ENCODE measurements at places on chromosomes 5 and 9.
A peak's percentile ranks its signal among the peaks of the same experiment; 100 is the strongest.

GRCh38 chr5:73494721-73495120, 3.5 kb upstream of the BTF3 start:
- no peak for DNase-seq

DNA sequence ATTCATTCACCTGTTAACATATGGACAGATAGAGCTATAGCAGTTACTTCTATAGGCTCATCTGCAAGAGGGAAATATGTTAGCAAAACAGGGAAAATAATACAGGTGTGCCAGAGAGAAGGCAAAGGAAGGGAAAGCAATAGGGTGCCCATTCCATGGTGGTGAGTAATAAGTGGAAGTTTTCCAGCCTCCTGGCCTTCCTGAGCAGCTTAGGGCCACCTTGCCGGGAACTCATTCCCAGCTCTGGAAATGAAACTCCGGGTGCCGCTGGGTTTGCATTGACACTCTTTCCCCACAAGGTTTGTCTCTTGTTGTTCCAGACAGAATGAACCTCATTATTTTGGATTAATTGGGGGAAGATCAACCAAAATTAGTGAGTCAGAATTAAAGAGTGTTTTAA, 58.4 kb downstream of the SLC1A3 start:
- no peak for DNase-seq

DNA sequence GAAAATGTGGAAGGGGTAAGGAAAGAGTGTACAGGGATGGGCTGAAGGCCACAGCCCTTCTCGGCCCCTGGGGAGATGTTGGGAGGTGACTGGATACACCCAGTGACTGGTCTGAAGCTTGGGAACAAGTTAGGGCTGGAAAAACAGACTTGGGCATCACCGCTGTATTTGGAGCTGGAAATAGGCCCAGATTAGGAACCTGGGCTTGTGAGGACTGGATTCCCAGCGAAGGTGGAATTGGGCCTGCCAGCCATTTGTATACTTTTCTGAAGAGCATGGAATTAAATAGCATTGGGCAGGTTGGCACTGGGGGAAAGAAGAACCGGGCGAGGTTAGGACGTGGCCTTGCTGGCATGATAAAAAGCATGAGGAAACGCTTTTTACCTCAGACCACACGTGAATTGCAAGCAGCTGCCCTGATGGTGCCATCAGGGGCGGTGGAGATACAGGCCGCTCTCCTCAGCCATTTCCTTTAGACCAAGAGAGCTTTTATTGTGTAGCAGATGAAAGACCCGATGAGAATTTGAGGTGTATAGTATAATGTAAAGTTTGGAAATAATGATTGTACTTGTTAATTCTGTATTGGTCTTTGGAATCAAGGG, 37.8 kb downstream of the OTULIN start:
- no peak for DNase-seq

DNA sequence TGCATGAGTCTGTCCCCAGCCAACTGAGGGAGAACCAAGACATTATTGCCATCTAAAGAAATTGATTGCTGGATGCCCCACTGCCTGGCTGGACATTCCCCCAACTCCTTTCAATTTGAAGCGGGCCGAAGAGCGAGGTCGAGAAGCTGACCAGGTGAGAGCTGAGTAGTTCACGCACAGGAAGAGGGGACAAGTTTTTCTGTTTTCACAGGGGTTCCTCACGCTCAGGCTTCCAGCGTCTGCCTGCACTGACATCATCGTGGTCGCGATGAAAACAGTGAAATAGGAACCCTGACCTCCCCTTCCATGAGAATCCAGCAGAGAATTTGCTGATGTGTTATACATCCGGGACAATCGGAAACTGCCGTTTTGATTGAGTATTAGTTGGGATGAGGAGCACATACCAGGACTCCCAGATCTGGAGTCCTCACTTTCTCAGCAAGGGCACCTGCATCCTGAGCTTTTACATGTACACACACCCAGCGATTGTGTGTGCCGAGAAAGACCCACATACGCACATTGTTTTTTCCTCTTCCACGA, 3.1 kb upstream of the DMRT3 start:
- no peak for DNase-seq

GRCh38 chr9:15243081-15243480, 63.9 kb downstream of the TTC39B start:
- no peak for DNase-seq

DNA sequence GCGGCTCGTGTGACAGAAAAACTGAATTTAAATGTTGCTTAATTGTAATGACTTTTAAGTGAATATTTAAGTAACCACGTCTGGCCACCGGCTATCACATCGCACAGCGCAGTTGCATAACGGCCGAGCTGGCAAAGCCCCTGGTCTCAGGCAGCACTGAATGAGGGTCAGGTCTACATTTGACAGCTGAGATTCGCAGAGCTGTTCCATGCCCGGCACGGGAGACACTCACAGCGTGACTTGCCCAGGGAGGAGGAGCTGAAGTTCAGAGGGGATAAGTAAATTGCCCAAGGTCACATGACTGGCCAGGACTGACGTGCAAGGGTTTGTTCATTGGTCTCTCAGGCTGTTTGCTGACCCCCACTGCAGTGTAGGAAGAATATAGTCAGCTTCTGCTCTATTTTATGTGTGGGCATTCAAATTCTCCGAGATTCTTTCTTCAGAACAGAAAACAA, 17.4 kb upstream of the COL5A1 start:
- DNase-seq, result no peak

DNA sequence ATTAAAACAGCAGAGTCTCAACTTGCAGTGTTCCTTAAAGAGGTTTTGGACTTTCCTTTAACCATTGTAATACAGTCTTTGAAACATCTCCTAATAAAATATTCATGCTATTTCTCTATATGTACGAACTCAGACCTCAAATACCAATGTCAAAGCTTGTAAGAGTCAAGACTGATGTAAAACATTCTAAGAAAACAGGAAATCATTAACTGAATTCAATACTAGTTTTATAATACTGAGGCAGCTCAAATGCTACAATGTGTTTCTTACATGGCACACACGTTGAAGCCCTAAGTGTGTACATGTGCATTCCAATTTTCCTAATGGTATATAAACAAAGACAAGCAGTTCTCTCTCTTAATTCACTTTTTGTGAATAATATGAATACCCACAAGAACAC, 11.6 kb downstream of the PSIP1 start:
- no peak for DNase-seq

DNA sequence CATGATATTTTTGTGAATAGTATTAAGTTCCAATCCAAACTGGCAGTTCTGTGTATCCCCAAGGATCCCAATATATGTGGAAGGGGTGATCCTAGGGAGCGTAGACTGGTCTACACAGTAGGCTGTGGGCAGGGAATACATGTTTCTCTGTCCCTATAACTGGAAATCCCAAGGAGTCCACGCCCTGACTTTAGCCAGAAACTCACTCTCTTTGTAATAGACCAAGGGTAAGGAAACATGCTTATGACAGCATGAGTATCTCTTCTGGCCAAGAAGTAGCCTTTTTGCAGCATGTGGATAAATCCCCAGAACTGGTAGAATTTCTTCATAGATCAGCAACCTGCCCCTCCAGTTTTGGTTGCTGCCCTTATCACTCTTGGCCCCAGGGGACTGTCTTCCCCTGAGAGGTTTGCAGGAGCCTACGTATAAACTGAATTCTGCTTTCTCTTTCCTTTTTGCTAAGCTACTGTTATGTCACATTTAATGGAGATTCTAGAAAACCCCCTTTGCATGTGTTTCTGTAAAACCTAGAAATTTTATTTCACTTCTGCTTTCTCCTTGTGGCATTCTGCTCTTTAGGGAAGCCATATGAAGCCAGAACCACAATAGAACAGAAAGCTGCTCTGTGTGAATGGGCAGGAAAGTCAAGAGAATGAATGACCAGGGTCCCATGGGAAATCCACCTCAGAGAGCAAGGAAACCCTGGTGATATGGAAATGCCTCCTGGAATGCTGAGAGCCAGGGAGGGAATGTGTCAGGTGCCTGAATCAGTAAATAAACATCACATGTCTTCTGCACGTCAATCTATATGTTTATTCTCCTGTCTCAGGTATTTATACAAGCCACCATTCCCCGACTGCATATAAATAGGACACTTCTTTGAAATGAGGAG, 3.5 kb downstream of the IFNA2 start:
- DNase-seq, result no peak

- DNase-seq, result no peak
Observed at GRCh38 chr5:14156650-14157492, 13.7 kb downstream of the TRIO start.

- DNase-seq, result no peak
Observed at GRCh38 chr5:156052656-156053055, 274.3 kb upstream of the SGCD start.

DNA sequence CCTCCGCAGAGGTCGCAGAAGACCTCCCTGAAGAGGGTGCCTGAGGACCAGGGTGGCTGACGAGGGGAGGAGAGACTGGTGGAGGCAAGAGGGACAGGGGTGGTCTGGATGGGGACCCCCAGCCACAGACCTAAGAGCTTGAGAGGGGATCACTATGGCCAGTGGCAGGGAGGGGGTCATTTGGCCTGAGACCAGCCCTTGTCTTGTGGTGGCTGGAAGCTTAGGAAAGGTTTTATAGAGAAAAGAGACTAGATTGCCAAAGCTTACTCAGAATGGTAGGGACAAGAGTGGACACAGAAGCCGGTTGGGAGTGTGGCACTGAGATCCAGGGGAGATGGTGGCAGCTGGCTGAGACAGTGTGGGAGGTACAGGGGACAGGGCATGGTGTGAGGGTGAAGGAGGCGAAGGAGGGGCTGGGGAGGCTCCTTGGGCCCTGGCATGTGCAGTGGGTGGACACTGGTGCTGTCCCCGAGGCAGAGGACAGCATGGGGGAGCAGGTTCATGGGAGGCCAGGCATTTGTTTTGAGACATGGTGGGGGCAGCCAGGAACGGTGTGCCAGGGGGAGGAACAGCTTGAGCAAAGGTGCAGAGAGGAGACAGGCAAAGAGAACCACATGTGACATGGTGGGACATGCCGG, 123.0 kb downstream of the C9orf50 start:
- DNase-seq, result no peak

DNA sequence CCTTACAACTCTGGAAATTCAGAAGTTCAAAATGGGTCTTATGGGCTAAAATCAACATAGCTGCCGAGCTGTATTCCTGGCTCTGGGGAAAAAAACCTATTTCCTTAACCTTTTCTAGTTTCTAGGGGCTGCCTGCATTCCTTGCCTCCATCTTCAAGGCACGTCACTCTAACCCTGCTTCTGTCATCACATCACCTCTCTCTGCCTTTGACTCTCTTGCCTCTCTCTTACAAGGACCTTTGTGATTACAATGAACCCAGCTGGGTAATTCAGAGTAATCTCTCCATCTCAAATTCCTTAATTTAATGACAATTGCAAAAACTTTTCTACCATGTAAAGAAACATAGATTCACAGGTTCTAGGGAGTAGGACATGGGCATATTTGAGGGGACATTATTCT, 103.1 kb upstream of the SMC2 start:
- DNase-seq, result no peak

GRCh38 chr5:4306057-4306456, 710.4 kb downstream of the IRX1 start:
- DNase-seq, result no peak

DNA sequence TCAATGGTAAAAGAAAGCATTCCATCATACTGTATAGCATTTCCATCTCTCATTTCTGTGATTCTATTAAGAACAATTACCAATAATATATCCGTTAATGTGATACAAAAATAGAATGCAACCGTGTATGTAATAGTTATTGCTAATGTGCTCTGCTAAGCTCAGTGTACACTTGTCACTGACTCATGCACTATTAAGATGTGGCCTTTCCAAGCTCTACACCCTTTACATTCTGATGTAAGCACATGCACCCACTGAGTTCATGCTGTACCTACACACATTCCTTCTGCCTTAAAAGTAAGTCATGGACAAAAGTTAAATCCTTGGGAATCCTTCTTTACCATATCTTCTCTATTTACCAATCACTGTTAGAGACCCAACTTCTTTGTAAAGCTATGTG, 319.1 kb downstream of the ZSWIM6 start:
- no peak for DNase-seq

GRCh38 chr5:118791926-118792734, 196.2 kb downstream of the DTWD2 start:
- DNase-seq, result peak; percentile 3

GRCh38 chr5:66889524-66889923, 293.3 kb downstream of the MAST4 start:
- no peak for DNase-seq
